Breast epithelium (tissue), 4 donors: ENCODE measurements at places on chromosomes 16 and 17. TPM values are rescaled to one million over a fixed set of nuclear protein-coding genes. Genes with fewer than 3 reads are reported as not detected.

Gene CCL3
- 0.96 TPM for total RNA-seq

GRCh38 chr16:88991813-88992350 is 14.9 kb upstream of the CBFA2T3 start:
- no peak overlapping the region for H3K4me3 ChIP-seq
- peaks cover 82% of the 10 kb centered on the region for H3K27me3 ChIP-seq
- no peaks in the 10 kb centered on the region for H3K36me3 ChIP-seq
- no peaks in the 10 kb centered on the region for H3K4me1 ChIP-seq
- H3K27ac ChIP-seq: no peak overlapping the region

DNA sequence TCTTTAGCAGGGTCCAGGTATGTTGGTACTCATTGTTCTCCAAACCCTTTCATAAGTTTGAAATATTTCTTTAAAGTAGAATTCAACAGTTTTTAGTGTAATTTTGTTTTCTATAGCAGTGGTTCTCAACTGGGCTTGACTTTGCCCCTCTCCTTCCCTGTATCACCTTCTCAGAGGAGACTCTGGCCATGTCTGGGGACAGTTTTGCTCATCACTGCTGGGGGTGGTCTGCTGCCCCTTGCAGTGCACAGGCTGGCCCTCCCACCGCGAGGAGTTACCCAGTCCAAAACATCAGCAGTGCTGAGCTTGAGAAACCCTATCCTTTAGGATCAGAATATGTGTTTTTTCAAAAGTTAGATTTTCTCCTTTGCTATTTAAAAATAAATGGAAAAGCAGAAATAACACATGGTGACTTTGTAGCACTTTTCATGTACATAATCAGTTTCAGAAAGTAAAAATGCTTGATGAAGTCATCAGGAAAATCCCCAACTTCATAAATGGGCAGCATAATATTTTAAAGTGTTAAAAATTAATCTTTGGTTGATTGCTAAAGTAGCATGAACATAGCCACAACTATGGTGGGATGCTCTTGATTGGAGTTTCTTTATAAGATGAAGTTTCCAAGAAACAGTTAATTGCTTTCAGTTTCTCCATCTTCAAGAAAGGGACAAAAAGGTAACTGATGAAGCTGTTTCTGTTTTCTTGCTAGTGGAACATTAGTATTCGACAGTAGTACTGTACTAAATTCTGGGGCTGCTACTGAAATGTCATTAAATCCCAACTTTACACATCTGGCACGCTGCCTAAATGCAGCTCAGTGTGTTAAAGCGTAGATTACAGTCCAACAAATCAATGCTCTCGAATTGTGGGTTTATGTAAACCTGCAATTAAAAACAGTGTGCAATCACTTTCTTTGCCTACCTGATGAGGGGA is 70.3 kb downstream of the NETO2 start:
- H3K27ac ChIP-seq: no peak overlapping the region
- no peaks in the 10 kb centered on the region for H3K4me1 ChIP-seq
- no peak overlapping the region for H3K4me3 ChIP-seq
- H3K27me3 ChIP-seq: no peaks in the 10 kb centered on the region
- no peaks in the 10 kb centered on the region for H3K36me3 ChIP-seq

Gene OR1F1
- not detected for total RNA-seq

DNA sequence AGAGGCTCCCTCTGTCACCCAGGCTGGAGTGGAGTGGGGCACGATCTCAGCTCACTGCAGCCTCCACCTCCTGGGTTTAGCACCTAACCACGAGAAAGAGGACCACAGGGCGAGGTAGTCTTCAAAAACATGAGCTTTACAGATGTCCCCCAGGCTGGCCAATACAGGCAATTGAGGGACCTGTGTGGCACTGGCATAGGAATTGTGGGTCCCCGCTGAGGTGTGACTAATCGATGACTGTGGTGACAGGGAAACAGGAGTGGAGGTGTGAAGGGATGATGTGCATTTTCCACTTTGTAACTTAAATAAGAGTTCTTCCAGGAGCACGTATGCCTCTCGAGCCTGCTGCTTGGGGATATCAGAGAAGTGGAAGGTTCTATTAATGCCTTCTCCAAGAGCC is 12.6 kb upstream of the ARHGAP17 start:
- no peaks in the 10 kb centered on the region for H3K4me1 ChIP-seq
- no peak overlapping the region for H3K27ac ChIP-seq
- H3K4me3 ChIP-seq: no peak overlapping the region
- no peaks in the 10 kb centered on the region for H3K36me3 ChIP-seq

Gene TK2
- total RNA-seq: 98.4 TPM

DNA sequence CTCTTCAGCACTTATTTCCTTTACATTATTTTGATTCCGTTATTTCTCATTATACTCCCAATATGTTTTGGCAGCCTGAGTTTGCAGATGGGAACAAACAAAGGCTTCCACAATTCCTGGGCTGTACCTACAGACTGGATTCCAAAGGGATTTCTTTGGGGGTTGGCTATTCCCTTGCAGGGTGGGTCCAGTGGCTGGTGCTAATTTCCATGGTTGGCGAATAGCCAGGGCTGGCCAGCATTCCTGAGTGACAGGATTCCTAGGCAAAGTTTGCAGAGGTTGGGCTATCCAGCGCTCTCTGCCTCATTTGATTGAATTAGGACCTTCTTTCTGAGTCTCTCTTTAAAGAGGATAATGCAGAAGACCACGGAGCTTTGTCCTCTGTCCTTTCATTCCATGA is 207.4 kb downstream of the MAF start:
- no peak overlapping the region for H3K27ac ChIP-seq
- H3K4me3 ChIP-seq: no peak overlapping the region
- no peaks in the 10 kb centered on the region for H3K27me3 ChIP-seq
- H3K36me3 ChIP-seq: no peaks in the 10 kb centered on the region
- no peak for DNase-seq
- no peaks in the 10 kb centered on the region for H3K4me1 ChIP-seq

Gene TOM1L2
- total RNA-seq: 36.4 TPM

Gene YBX2
- 2.6 TPM for total RNA-seq

DNA sequence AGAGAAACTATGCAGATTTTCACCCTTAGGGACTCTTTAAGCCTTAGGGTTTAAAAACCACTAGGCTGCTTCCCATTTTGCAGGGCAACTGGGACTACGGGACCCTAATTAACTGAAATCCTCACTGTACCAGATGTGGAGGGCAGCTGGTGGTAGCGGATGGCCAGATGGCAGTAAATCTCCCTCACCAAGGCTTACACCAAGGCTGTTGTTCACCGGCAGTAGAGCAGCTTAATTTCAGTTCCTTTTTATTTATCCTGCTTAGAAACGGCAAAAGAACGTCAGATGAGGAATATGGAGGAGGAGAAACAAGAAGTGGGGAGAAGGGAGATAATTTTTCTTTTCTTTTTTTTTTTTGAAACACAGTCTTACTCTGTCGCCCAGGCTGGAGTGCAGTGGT is 6.5 kb downstream of the ABHD15 start:
- no peaks in the 10 kb centered on the region for H3K36me3 ChIP-seq
- no peak overlapping the region for H3K27ac ChIP-seq
- H3K4me3 ChIP-seq: no peak overlapping the region
- H3K27me3 ChIP-seq: no peaks in the 10 kb centered on the region

DNA sequence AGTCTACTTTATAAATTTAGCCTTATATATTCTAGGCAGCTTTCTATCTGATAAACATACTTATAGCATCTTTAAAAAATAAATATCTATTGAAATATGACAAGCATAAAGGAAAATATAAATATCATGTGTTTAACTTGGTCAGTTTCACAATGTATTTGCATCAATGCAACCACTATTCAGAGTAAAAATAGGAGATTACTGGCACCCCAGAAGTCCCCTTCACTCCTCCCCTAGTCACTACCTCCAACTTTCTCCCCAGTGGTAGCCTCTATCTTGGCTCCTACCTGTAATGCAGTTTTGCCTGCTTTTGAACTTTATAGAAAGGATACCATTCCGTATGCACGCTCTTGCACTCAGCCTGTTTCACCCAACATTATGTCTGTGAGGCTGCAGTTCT is 3.2 kb upstream of the NOD2 start:
- H3K36me3 ChIP-seq: no peaks in the 10 kb centered on the region
- H3K27ac ChIP-seq: no peak overlapping the region
- H3K4me3 ChIP-seq: no peak overlapping the region
- no peaks in the 10 kb centered on the region for H3K4me1 ChIP-seq

GRCh38 chr17:6162216-6162615 is 92.0 kb downstream of the WSCD1 start:
- no peaks in the 10 kb centered on the region for H3K36me3 ChIP-seq
